ENCODE measurements at places on chromosomes 4 and X.

DNA sequence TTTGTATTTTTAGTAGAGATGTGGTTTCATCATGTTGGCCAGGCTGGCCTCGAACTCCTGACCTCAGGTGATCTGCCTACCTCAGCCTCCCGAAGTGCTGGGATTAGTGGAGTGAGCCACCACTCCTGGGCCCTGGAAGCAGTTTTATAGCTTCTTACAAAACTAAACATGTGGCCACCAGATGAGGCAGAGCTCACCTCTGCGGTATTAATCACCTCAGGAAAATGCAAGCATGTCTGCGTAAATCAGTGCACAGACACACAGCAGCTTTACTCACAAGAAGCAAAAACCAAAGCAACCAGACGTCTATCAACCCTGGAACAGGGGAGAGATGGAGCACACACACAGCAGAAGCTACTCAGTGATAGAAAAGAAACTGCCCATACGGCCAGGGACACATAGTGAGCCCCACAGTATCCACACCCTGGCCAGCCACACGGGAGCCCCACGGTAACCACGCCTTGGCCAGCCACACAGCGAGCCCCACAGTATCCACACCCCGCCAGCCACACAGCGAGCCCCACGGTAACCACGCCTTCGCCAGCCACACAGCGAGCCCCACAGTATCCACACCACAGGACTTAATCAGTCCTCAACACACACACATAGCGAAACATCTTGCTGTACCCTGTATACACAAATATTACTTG is 30.2 kb downstream of the PPP2R3B start:
- no peak for DNase-seq

DNA sequence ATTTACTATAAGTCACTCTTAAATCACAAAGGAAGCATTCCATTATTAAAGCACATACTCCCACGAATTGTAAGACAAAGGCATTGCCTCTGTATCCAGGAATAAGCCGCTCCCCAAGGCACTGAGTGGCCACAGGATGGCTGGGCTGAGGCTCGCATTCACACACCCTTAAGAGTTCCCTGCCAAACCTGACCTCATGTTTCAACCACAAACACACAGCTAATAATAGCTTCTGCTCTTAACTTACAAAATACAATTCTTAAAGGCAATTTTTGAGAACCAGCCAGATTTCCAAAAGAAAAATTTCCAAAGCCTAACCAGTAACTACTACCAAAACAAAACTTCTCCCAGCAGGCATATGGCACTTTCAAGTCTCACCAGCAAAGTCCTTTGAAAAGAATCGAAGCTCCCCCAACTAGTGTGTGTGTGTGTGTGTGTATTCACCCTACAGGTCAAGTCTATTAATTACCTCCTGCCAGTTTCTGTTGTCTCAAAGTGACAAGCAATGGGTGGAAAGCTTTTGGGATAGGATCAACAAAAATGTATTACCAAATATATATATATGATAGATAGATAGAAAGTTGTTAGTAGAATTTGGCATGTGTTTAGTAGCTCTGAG is 36.0 kb downstream of the ARHGAP6 start:
- DNase-seq: no peak

DNA sequence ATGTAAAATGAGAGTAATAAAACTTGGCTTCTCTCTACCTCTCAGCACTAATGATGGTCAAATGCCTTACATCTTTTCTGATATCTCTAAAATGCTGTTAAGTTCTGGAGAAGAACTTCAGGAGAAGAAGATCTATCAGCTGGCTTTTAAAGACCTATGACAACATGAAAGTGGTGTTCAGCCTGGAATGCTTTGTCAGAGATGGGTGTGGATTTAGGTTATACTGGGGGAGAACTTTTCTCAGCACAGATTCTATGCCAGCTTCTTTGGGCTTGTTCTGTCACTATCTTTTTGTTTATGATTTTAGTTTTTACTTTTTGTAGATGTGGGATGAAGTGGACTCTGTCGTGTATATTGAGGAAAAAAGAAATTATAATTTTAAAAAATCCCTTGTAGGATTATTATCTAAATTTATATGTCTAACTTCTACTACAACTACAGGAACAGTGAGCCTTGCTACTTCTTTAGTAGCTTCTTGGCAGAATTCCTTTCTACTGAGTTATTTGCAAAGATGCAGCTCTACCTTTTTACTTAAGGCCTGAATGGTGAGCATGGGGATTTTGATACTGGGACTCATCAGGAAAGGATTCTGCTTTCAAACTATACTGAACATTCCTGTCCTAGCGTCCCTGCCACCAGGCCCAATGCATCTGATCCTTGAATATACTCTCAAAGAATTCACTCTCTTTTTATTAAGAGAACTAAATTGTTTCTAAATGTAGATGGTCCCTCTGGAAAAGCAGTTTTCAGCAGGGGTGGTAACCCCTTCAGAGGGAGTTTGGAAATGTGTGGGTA is 19.6 kb downstream of the CYP2U1 start:
- no peak for DNase-seq

- DNase-seq: no peak
Observed at GRCh38 chr4:170087163-170087700, 2.5 kb downstream of the AADAT start.

DNA sequence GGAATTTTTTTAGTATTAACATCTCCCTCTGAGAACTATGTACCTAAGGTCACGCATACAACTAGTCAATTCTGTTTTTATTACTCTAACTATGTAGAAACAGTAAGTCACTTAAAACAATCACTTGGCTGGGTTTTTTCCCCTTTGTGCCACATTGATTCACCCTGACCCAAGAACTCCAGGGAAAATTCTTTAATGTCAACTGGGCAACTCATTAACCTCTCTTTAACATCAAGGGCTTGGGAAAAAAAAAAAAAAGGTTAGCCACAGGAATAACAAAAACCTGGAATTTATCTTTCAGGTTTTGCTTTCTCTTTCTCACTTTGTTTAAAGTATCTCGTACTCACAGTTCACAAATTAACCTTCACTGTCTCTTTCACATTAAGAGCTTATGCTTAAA is 8.1 kb downstream of the RPL9 start:
- no peak for DNase-seq

DNA sequence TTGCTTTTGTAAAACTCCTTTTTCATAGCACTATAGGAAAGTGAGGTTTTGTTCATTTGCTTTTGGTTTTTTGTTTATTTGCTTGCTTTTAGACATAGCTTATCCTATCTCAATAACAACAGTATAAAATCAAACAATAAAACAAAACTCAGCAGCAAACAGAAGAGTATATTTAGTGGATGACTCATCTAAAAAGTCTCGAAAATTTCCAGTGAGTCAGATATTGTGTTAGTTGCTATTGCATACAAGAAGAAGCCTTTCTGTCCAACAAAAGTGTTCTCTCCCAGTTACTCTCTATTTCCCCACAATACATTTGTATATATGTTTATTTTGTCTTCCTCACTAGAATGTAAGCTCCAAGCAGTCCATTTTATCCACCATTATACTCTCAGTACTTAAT is 36.0 kb upstream of the NPNT start:
- DNase-seq: no peak

DNA sequence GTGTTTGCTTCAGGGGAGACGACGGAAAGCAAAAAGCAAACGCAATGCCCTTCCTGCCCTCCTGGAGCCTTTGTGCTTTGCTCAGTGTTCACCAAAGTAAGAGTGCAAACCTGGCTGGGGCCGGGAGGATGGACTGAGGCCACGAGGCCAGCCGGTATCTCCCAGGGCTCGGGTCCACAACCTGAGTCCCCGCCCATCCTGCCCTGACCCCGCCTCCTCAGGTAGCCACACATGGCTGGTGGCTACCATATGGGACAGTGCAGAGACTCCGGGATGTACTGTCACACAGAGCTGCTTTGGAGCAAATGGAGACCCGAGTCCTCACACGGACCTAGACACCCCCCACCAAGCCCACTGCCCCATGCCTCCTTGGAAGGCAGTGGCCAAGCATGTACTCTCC is 4.8 kb downstream of the ATP2B3 start:
- no peak for DNase-seq

DNA sequence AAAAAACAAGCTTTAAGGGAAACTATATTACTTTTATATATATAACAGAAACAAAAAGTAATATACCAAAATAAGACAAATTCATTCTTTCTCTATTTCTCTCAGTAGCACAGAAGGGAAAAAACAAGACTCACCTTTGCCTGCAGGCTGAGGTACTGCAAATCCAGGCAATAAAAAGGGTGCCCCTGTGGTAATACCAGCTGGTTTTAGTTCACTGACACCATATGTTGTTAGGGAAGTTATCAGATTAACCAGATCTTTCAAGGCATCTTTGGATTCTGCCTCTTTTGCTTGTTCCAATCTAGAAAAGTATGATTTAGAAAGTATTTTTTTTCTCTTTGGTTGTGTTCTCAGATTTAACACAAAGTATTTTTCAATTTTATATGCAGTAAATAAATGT is 139.8 kb downstream of the WDFY3 start:
- DNase-seq: no peak

DNA sequence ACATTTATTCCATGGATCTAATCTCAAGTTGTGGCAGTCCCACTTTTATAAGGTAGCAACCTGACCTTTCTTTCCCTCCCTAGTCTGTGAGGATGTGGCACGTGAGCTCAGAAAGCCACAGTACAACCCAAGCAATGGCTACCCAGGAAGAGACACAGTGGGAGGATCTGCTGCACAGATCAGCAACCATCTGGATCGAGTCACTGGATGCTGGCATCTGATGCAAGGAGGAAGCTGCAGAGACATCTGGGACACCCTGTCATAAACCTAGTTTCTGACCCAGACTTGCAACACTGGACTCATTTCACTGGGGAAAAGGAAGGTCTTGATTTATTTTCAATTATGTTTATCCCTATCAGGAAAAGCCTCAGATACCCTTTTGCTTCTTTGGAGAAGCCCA is 327.1 kb downstream of the PAPSS1 start:
- DNase-seq: no peak

DNA sequence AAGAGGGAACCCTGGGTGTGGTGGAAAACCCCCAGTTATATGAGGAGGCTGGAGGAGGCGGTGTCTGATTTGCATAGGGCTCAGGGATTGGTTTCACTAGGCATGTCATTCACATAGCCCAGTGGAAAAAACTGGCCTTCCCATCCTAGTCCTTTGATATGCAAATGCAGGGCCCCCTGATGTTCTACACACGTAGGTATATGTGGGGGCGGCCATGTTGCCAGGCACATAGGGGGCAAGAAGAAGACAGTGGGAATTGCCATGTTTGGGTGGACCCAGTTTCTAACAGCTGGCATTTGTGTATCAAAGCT is 34.0 kb upstream of the ENPP6 start:
- peak; percentile 27 for DNase-seq

- DNase-seq: no peak
Observed at GRCh38 chr4:48307528-48307927, 33.8 kb upstream of the SLAIN2 start.

DNA sequence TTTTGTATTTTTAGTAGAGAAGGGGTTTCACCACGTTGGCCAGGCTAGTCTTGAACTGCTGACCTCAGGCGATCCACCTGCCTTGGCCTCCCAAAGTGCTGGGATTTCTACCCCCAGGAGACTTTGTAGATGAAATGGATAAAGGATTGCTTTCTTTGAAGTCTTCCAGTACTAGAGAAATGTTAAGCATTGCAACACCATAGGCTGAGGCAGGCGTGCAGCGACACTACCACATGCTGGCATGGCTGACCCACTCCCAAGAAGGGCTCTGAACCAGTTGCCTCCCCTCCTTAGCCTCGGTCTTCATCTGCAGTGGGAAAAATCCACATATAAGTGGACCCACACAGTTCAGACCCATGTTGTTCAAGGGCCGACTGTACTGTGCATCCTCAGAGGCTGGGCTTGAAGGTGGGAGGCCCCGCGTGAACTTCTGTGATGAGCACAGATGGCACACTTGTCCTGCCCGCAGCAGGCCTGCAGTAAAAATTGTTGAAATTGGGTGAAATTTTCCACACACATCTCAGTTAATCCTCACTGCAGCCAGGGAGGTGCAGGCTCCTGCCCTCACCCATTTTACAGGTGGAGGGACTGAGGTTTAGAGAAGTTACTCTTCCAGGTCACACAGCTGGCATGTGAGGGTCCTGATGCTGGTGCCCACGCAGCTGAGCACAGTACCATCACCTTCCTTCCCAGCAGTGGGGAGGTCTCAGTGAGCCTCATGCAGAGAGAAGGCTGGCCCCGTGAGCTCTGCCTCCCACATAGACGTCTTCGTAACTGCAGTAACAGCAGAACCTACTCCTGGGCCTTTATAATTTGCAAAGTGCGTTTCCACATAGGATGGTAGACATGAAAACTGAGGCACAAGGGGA is 35.5 kb downstream of the HTRA3 start:
- no peak for DNase-seq

- no peak for DNase-seq
Observed at GRCh38 chr4:38396845-38397547, 267.0 kb upstream of the KLF3 start.

- DNase-seq: no peak
Observed at GRCh38 chr4:72631296-72631695, 62.3 kb upstream of the ADAMTS3 start.

GRCh38 chr4:158863296-158863695 is 94.5 kb downstream of the FNIP2 start:
- DNase-seq: no peak

DNA sequence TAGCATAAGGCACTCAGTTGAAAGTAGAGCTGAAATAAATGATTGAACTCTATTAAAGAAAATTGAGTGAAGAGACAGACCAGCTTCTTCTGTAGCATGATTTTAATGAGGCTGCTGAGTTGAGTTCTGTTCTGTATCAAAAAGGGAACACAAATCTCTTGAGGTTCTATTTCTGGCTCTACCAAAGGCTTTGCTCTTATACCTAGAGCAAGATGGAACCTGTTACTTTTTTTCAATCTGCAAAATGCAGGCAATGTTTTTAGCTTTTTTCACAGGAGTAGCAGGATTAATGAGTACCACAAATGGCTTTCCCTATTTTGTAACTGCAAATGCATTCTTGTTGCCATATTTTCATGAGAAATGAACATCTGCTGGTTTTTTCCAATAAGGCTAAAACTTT is 4.2 kb upstream of the ERVMER34-1 start:
- DNase-seq: no peak

GRCh38 chr4:128107766-128108165 is 46.7 kb downstream of the LARP1B start:
- DNase-seq: no peak

DNA sequence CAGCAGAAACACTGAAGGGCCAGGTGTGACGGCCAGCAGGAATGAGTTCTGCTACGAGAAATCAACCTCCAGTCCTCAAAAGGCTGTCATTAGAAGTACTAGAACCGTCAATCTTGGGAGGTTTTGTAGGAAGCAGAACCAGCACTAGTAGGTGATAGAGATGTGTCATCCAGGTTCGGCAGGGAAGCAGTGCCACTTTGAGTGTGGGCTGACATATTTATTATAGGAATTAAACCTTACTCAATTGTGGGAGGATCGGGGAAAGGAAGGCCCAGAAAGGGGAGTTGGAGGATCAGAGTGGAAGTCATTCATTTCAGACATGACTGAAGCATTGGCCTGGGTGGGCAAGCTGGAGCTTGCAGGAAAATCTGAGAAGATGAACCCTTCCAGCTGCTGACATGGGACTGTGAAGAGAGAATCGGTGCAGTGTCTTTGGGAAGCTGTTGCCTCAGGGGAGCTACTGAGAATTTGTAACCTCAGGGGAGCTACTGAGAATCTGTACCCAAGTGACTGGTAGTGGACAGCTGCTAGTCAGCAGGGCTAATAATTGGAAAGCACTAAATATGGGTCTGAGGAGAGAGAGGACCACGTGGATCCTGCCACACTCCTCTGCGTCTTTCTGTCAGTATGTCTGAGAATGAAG is 177.4 kb downstream of the SPRY1 start:
- DNase-seq: no peak
